GM18507 (cell line): ENCODE measurements at places on chromosomes 7 and 10.

- DNase-seq = no peak
These were observed 164.2 kb upstream of the YAE1 start for GRCh38 chr7:39402034-39402433.

- DNase-seq = no peak
These were observed 59.5 kb downstream of the CHST15 start for GRCh38 chr10:124033887-124034218.

DNA sequence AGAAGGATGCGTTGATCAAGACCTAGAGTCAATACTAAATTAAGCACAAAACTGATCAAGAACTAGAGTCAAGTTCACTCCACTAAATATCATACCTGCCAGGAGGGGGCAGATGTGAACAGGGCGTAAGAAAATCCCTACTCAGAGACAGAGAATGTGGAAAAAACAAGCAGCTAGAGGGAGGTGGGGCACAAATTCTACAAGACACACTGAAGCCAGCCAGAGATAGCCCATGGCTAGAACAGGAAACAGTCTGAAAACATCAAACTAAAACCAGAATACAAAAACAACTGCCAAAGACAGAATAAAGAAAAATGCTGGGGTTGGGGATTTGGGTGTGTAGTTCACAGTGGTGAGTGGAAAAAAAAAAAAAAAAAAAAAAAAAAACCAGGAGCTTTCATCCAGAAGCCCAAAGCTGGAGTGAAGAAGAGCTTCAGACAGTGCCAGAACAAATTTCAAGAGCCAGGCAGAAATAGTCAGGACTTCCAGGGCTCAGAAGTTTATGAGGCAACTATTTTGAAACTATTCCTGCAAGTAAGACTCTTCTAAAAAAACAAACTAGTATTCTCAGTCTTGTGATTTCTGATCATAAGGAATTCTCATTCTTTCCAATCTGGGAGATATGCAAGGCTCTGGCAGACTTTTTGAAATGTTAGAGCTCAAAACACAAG lies 118.3 kb downstream of the CCDC71L start:
- peak; percentile 32 for DNase-seq

DNA sequence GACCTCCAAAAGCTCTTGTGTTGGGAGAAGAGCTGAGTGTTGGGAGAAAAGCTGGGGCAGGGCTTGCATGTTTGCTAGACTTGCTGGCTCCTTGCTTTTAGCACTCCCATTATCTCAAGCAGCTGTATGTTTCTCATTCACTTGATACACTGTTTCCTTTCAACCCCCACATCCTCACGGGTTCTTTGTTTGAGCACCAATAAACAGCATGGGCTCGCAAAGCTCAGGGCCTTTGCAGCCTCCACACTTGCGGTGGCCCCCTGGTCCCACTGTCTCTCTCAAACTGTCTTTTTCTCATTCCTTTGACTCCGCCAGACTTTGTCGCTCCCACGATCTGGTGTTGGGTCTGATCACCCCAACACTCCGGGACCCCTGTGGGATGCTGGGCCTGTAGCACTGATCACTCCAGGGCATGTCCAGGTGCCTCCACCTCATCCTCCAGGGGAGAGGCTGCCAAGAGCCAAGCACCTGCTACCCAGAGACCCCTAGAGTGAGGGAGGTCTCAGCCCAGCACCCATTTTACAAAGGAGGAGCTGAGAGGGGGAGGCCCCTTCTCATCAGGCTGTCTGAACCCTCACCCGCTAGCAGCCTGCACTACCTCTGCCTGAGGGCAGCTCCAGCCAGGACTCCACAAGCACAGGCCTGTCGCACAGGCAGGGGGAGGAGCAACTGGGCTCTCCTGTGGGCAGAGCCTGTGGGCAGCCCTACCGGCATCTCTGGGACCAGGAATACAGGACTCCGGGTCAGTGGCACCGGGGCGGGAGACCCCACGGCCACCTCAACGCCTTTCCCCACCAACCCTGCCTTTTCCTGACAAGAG lies 49.1 kb upstream of the MSMB start:
- DNase-seq = no peak

GRCh38 chr10:33698033-33698432 lies 363.6 kb upstream of the NRP1 start:
- no peak for DNase-seq

DNA sequence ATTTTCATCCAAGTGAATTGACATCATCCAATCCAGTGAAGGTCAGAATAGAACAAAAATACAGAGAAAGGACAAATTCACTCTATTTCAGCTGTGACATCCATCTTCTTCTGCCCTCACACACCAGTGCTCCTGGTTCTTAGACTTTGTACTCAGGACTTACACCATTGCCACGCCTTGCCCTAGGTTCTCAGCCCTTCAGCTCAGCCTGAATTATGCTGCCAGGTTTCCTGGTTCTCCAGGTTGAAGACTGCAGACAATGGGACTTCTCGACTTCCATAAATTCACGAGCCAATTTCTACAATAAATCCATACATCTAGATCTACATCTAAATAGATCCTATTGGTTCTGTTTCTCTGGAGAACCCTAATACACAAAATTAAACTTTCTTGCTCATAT lies 181.2 kb upstream of the KCND2 start:
- DNase-seq = no peak

GRCh38 chr10:8840356-8840755 lies 785.9 kb downstream of the GATA3 start:
- DNase-seq = no peak

DNA sequence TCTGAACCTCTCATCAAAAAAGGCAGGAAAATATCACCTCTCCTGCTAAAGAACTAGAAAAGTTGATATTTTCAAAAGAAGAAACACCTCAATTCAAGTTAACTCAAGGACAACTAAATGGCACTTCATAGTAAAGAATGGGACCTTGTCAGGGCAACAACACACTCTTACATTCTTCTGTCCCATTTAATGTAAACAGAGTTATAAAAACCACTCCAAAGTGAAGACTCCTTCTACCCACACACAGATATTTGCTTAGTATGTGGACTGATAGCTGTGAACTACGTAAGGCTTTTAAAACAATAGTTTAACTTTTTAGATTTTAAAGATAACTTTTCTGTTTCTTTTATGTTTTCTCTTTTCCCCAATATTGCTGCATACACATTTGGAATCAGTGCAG lies 118.3 kb downstream of the ZNF37A start:
- no peak for DNase-seq

GRCh38 chr10:71213127-71213621 lies 804 bp downstream of the UNC5B start:
- no peak for DNase-seq
